AG04450 (cell line): ENCODE measurements at places on chromosomes 16 and 17.

GRCh38 chr16:54928016-54928356, 2.7 kb upstream of the IRX5 start:
- DNase-seq, result no peak

DNA sequence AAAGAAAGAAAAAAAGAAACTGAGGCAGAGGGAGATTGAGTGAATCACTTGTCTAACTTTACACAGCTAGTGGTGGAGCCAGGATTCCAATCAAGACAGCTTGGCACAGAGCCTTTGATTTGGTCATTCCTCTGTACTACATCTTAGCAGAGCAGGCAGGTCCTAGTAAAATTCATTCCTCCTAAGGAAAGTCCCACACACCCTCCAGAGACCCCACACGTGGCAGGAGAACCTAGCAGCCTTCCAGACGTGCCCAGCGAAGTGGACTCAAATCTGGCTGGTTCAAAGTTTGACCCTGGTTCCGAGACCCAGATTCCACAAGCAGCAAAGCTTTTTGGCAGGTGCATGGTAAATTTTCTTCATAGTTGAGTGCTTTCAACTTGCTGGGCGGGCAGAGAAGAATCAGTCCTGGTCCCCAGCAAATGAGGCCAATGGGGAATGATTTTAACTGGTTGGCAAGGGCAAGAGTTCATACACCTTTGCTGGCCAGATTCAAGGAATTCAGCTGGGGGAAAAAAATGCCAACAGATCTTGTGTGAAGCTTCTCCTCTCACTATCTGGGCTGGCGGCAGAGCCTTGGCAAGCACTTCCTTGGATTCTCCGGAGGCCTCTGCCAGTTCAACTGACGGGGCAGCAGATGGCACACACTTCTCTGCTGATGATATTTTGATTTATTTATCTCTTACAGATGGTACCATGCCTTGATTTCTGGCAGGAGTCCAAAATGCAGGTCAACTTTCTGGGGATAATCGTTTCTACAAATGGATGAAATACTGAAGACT, 82.4 kb downstream of the GSG1L start:
- no peak for DNase-seq

- no peak for DNase-seq
Measured at GRCh38 chr16:67430504-67430976, 381 bp upstream of the HSD11B2 start.

GRCh38 chr17:17778308-17779014, 58.3 kb downstream of the SREBF1 start:
- peak; percentile 73 for DNase-seq

GRCh38 chr17:41539071-41539492, 11.0 kb upstream of the KRT19 start:
- no peak for DNase-seq

DNA sequence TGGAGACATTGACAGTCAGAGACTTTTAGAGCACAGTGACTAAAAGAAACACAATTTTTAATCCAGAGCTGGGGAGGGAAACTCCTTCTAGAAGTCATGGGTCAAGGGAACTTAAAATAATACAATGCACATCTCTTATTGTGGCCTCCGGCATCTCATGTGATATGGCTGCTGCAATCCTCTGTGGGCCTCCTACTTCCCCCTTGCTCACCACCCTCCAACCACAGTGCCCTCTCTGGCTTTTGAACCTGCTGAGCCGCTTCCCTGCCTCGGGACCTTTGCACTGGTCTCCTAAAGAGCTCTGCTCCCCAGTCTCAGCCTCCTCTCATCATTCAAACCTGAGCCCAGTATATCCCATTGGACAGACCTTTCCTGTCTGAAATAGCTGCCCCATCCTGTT, 47.6 kb downstream of the HS3ST2 start:
- DNase-seq, result no peak

DNA sequence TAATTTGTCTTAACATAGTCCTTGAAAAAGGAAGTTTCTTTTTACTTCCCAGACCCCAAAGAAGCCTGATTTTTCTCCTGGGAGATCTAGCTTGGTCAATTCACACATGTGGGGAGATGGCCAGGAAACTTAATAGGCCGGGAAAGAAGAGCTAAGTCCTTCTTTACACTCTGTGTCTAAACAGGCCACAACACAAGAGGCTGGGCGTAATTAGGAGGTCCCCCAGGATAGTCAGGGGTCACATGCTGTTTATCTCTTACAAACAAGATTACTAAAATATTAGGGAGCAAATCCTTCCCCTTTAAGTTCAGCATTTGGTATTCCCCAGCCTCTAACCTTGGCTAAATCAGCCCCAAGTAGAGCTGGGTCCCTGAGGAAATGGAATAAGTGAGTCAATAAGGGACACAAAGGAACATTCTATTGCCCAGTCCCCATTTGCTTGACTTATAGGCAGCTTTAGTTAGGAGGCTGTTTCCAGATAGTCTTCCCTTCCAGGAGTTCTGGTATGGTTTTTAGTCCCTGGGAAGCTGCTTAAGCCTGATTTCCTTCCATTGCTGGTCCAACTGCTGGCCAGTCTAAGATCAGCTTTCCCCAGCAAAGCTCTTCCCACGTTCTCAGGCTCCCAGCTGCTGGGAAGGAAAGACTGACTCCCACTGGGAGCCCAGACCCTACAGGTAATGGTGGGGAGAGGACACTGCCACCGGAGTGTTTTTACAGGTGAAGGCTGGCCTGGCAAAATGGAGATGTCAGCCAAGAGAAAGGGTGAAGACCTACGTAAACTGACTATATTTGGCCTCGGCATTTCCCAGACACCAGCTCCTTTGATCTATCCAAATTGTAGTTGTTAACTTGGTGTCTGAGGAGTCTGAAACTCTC, 14.1 kb upstream of the HOXB9 start:
- no peak for DNase-seq

GRCh38 chr17:66275651-66276050, 26.8 kb upstream of the PRKCA start:
- peak; percentile 56 for DNase-seq

GRCh38 chr17:76640550-76641380, 2.8 kb downstream of the ST6GALNAC1 start:
- DNase-seq, result no peak

GRCh38 chr17:51672065-51672464, 411.7 kb downstream of the UTP18 start:
- DNase-seq, result no peak

- DNase-seq, result no peak
Measured at GRCh38 chr17:44345454-44346026, 438 bp downstream of the GRN start.

DNA sequence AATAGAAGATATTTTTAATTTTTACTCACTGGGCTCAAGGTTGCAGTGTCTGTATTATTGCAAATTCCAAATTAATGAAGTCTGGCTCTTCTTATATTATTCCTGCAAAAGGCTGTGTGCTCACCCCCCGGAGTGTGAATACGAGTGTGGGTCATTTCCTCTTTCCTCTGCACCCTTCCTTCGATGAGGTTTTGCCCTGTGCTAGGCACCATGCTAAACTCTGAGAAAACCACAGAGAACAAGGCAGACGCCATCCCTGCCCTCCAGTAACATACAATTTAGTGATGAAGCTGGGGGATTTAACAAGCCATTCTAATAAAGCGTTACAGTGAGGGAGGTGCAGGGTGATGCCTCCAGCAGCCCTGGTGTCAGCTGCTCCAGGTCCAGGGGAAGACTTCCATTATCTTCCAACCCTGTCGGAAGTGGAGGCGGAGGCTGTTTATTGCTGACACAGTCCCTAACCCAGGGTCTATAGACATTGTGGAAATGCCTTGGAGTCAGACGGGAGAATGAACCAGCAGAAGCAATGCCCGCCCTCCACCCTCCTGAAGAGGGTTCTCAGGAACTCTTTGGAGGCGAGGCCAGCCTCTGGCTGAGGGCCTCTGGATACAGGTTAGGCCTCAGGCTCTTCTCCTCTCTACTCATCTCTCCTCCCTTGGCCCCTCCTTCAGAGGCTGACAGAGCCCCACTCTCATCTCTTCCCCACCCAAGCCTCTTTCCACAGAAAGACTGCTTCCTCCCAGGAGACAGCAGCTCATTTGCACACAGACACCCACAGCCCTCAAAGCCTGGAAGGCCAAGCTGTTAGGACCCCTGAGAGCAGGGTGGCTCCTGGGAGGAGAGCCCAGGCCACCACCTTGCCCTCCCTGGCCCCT, 2.0 kb upstream of the ACE start:
- DNase-seq, result no peak

DNA sequence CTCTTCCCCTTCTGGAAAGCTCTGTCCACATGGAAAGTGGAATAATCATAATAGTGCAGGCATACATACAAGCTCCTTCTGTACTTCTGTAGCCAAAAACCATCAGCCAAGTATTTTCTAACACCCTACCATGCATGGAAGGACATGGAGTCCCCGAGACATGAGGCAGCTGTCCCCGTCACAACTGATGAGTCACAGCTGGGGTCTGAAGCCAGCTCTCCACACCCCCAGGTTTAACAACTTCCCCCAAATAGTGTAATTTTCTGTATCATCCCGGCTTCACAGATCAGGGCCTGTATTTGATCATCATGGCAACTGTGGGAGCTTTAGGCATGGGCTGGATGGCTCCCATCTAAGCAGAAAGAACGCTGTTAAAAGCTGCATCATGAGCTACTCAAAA, 16.6 kb downstream of the C16orf96 start:
- DNase-seq, result no peak

DNA sequence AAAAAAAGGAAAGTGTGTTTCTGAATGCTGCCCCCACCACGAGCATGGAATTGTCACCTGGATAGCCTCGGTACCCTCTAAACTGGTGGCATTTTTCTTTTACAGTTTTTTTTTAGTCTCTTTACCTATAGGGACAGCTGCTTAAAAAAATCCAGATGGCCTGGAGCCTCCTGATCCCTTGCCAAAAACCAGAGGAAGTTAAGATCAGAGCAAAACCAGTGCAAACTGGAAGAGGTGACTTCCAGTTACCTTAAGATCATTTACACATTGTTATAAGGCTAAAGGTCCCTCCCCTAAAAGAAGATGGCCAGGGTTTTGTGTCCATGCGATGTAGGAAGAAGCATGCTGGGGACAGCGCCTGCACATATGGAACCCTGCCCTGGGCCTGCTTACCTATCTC, 3.5 kb downstream of the MEFV start:
- DNase-seq, result no peak

GRCh38 chr16:49756775-49757558, 98.9 kb downstream of the ZNF423 start:
- no peak for DNase-seq

DNA sequence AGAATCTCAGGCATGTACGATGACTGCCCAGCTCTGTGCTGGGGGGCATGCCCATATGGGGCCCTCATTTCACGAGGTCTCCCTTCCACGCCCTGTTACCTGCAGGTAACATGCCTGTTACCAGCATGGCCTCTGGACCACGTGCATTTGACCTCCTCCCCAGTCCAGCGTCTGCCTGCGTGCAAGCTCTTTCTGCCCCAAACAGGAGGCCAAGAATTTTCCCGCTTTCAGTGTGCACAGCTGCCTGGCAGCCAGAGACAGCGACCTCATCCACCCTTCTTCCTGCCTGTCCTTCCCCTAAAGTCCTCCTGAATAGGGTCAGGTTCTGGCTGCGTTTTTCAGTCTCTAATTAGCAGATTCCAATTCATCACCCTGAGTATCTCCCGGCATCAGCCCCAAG, 306.5 kb upstream of the ZFHX3 start:
- DNase-seq, result no peak

DNA sequence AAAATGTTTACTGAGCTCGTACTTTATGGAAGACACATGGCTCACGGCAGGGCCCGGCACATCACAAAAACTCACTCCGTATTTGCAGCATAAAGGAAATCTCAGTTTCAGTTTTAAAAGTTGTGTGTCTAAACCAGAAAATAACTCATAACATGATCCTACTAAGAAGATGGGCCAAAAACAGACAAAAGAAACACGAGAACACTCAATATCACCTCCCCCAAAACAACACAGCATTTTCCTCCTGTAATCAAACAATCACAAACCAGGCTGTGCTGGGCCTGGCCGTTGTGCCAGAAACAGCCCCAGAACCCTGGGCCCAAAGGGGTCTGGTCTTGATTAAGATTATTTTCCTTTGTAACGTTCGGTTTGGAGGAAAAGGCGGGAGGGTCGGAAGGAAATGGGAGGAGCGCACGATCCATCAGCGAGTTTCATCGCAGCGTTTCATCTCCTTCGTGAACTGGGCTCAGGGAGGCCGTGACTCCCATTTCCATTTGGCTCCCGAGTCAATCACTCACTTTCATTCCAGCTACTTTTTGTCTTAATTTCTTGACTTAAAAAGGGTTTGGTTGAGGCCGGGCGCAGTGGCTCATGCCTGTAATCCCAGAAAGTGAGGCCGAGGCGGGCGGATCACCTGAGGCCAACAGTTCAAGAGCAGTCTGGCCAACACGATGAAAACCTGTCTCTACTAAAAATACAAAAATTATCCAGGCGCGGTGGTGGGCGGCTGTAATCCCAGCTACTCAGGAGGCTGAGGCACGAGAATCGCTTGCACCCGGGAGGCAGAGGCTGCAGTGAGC, 61.4 kb downstream of the NXN start:
- no peak for DNase-seq
